ENCODE measurements at places on chromosomes 5 and 9. TPM values are rescaled to one million over a fixed set of nuclear protein-coding genes. Genes with fewer than 3 reads are reported as not detected.

DNA sequence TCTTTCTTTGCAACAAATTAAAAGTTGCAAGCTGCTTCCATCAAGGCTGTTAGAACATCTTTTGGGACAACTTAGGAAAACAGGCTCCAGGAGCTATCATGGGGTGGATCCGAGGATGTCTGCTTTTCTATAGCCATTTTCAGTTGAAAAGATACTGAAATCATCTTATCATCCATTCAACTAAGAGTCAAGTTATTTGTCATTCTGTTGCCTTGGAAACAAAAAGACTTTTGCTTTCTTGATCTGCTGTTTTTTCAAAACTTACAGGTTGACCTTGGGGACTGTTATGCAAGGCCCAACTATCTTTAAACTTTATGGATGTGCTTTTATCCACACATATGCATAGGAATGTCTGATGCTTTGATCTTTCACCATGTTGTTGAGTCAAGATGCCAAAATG is 545.3 kb upstream of the DAP start:
- H3K36me3 ChIP-seq: no peaks in the 10 kb centered on the region
- no peak for DNase-seq
- no peak overlapping the region for H3K4me3 ChIP-seq
- no peaks in the 10 kb centered on the region for H3K27me3 ChIP-seq

The WDR38 gene
- not detected for total RNA-seq

GRCh38 chr9:96175796-96176195 is 126.2 kb downstream of the HSD17B3 start:
- no peak for DNase-seq
- no peaks in the 10 kb centered on the region for H3K27me3 ChIP-seq
- H3K4me3 ChIP-seq: no peak overlapping the region
- H3K4me1 ChIP-seq: no peaks in the 10 kb centered on the region
- H3K36me3 ChIP-seq: no peaks in the 10 kb centered on the region

- no peak overlapping the region for H3K4me3 ChIP-seq
- H3K27ac ChIP-seq: no peak overlapping the region
- H3K4me1 ChIP-seq: no peaks in the 10 kb centered on the region
- no peaks in the 10 kb centered on the region for H3K36me3 ChIP-seq
These were observed 118.2 kb downstream of the GALNT10 start for GRCh38 chr5:154308443-154309370.

DNA sequence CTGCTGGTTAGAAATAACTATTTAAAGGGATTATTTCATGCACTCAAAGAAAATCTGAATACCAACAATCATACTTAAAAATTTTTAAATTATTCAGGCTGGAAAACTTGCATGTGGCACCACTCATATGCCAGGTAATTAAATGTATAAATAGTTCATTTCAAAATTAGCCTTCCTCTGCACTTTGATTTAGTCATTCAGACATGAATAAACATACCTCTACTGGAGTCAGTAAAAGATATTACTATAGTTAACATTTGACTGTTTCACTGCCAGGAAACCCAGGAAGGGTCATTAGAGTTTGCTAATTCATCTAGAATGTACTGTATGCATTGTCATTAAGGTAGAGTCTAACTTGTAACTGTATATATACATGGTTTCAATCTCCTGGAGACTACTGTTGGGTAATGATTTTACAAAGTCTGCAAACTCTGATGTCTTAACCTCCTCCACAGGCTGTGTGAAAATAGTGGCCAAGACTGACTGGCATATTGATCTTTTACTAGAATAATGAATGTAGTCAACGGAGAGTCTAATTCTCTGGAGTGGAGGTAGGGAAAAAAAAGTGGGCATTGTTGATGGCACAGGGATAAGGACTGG is 43.7 kb downstream of the TEX10 start:
- no peak overlapping the region for H3K4me3 ChIP-seq
- no peaks in the 10 kb centered on the region for H3K27me3 ChIP-seq
- H3K27ac ChIP-seq: no peak overlapping the region
- H3K4me1 ChIP-seq: peaks cover 11% of the 10 kb centered on the region

The SLC2A6 gene
- 6.8 TPM for total RNA-seq

DNA sequence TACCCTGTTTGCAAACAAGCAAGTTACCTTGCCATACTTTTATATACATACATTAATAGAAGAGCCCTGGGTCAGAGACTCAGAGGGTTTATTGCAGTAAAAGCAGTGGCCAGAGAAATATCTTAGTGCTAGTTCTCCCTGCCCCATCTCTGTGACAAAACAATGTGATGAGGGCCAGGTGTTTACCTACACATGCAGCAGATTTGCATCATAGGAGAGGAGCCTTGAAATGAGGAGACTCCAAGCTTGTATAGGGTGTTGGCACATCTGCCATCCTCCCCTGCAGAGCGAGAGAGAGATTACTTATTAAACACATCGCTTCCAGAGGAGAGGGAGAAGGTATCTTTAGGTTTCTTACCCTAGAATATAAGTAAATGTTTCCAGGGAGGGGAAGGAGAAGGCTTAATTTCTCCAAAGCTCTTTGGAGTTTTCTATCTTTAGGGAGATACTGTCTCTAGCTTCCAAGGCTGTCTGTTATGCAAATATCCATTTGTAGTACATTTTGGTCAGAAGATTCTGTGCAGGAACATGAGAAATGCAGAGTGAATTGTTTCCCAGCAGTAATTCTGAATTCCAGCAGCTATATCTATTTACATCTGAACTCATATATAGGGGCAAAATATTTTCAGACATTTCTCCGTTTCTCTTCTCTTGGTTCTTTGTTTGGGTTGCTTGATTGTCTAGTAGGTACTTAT is 15.7 kb downstream of the FER start:
- no peak overlapping the region for H3K27ac ChIP-seq
- DNase-seq: no peak
- H3K4me3 ChIP-seq: no peak overlapping the region
- no peaks in the 10 kb centered on the region for H3K4me1 ChIP-seq

Data from right lobe of liver (tissue), 6 donors.